ENCODE measurements at places on chromosomes 12 and 14.

- DNase-seq = no peak
Measured at GRCh38 chr14:22976620-22977433, 5.5 kb downstream of the AJUBA start.

DNA sequence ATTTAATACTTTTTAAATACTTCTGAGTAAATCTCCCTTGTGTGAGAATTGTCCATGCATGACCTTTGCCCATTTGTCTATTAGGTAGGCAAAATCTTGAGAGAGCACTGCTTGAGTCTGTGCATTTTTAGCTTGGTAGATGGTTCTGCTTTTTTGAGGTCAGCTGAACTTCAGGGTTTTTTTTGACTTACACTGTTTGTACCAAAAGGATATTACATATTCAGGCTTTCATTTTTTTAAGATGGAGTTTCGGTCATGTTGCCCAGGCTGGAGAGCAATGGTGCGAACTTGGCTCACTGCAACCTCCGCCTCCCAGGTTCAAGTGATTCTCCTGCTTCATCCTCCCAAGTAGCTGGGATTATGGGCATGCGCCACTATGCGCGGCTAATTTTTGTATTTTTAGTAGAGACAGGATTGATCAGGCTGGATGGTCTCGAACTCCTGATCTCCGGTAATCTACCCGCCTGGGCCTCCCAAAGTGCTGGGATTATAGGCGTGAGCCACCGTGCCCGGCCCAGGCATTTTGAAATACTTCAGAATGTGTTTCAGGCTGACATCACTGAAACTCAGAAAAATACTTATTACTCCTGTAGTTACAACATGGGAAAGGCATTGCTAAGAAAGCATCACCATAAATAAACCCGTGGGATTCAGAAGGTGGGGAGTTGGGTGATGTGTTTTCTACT, 11.1 kb downstream of the RASSF3 start:
- DNase-seq = no peak

DNA sequence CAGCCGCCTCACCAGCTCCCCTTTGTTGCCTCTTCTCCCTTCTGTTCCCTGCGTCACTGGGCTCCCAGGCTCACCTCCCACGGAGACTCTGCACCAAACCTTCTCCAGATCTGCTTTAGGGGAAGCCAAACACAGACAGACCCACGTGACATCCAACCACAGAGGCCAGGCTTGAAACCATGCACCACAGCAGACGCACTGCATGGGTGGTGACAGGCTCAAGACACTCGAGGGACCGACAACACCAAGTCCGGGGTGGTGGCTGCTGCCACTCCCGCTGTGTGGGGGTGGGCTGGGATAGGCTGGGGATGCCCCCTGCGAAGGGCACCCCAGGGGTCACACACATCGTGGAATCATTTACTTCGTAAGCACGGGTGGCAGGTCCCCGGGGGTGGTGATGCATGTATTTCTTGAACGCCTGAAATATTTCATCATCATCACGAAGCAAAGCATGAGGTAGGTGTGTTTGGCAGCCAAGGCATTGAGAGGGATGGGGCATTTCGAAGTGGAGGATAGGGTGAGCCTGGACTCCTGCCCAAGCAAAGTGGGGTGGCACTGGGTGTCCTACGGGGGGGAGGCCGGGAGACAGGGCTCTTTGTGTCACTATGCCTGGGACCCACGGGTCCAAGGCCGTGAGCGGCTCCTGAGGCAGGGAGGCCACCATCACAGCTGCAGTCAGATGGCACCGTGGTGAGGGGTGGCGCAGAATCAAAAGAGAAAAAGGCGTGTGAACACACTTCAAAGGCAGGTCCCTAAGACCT, 66.8 kb upstream of the RFLNA start:
- no peak for DNase-seq

DNA sequence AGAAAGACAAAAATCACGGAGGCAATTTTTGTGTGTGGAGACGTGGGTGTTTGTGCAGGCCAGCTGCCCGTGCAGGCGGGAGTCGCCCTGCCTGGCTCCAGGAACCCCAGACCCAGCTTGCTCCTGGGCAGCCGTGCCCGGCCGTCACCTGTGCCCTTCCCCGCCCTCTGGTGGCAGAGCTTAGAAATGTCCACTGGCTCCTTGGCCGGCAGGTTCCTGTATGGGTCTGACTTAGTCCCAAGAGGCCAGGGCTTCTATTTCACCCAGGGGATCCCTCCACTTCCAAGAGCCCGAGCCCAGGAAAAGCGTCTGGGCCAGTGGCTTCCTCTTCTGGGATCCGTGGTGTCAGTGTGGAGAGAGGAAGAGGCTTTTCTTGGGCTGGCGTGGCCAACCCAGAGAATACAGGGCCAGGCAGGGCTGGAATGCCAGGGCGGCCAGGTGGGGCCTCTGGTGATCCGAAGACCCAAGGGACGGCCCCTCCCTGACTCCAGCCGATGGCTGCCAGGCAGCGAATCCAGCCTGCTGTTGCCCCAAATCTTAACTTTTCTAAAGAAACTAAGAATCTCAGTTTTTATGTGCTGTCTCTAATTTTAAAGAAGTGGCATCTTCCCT, 120.9 kb downstream of the TMEM132C start:
- DNase-seq = peak; percentile 6

DNA sequence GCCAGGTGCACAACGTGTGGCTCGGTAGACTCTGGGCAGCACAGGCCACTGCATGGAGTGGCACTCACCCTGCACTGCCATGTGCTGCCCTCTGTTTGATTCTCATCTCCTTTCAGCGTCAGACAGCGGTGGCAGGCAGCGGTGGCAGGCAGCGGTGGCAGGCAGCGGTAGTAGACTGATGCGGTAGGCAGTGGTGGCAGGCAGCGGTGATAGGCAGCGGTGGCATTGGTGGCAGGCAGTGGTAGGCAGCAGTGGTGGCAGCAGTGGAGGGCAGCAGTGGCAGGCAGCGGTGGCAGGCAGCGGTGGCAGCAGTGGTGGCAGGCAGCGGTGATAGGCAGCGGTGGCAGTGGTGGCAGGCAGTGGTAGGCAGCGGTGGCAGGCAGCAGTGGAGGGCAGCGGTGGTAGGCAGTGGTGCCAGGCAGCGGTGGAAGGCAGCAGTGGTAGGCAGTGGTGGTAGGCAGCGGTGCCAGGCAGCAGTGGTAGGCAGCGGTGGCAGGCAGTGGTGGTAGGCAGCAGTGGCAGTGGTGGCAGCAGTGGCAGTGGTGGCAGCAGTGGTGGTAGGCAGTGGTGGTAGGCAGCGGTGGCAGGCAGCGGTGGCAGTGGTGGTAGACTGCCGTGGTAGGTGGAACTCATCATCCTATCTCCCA, 6.0 kb upstream of the MEG3 start:
- no peak for DNase-seq

- peak; percentile 81 for DNase-seq
Measured at GRCh38 chr14:105093431-105094192, 28.4 kb upstream of the GPR132 start.

- DNase-seq = no peak
Measured at GRCh38 chr12:76495556-76495955, 64.0 kb downstream of the OSBPL8 start.

DNA sequence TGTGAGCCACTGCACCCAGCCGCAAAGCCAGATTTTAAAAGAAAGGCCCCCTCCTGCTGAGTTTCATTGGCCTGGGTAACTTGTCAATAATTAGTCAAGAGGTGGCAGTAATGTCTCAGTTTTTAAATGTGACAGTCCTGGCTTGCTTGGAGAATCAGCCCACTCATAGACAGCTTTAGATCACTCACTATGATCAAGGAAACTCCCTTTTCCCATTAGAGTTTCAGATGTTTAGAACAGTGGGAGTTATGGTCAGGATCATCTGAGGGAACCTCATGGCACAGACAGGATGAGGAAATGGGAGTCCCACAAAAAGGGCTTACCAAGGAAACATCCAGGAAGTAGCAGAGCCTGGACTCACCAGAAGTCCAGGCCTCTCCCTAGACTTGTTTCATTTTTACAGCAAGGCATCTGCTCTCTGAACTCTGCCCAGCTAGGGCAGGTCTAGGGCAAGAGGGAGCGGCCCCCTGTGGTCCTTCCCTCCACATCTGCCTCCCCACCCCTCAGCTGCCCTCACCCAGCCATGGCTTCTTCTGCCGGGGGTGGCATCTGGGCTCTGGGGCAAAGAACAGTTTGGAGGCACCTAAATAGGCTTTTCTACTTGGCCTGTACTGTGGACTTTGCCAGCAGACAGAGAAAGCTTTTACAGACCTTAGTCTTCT, 11.2 kb downstream of the BCL2L14 start:
- DNase-seq = no peak

GRCh38 chr12:112875608-112876007, 31.2 kb upstream of the OAS1 start:
- no peak for DNase-seq

DNA sequence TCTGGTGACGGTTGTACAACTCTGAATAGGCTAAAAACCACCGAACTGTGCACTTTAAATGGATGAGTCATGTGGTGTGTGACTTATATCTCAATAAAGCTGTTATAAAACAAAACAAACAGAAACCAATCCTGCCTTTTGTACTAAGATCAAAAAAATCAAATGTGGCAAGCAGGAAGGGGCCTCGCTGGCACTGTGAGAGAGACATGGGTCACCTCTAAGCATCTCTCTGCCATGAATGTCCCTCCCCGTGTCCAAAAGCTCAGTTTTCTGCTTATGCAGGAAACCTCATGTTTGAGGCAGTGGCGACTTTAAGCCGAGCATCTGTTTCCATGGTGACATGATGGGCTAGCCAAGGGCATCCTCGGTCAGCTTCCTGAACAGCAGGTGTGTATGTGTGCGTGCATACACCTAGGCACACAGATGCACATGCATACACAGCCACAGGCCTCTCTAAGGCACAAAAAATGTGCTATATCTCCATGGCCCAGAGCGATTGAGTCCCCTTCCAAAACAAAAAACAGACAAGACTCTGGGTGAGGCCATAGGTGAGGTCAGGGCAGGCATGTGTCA, 44.4 kb downstream of the ARL6IP4 start:
- DNase-seq = no peak

DNA sequence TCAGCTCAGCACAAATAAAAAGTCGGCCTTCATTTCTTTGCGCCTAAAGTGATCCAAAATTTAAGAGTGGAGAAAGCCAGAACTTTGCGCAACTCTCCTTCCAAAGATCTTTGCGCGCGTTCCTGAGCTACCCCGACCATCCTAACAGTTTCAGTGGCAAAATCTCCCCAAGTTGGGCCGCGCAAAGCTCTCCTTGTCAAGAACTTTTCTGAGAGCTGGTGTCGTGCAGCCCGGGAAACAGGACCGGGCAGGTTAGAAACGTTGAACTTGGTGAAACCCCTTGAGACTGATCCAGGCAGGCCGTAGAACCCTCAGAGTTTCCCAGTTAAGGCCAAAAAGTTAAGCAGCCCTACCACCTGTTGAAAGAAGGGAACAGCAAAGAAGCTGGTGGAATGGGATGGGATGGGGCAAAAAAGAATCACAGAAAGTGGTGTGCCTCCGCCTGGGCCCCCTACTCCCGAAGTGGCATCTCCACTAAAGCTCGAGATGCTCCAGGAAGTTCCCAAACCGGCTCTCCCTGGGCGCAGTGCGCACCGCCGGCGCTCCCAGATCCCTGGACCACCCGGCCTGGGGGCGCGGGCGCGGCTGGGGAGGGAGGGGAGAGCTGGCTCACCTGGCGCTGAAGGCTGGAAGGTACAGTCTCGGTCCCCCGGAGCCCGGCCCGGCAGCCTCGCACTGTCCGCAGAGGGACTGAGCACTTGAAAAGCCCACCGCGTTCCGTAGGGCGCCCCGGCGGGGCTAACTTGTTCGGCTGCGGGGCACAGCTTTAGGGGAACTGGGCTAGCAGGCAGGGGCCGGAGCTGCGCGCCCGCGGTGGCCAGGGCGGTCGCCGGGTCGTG, 768 bp downstream of the DBX2 start:
- no peak for DNase-seq

DNA sequence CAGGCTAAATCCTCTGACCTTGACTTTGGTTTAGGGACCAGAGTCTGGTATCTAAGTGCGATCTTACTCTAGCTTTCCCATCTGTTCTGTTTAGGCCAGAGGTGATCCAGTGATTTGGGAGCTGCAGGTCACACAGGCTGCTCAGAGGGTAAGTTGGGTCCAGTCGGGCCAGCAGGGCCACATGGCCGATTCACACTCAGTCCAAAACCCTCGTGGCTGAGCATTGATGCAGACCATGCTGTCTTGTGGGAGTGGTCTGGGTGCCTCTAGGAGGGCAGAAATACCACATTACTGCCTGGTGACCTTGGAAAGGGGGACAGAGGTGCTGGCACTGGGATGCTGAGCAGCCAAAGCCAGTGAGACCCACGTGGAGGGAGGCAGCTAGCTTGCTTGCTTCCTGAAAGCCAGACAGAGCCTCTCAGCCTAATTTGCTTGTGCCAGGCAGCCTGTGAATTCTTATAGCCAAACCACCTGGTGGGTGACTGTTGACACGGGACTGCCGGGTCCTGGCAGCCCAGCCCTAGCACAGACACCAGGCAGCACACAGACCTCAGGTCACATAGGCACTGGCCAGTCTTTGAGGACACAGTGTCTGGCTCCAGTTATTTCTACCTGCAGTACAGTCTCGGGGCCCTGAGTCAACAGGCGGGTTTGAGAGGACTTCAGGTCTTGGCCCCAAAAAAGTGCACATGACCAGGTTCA, 31.7 kb downstream of the ESRRB start:
- no peak for DNase-seq

- DNase-seq = no peak
Measured at GRCh38 chr14:104697892-104698583, 8.6 kb downstream of the INF2 start.

DNA sequence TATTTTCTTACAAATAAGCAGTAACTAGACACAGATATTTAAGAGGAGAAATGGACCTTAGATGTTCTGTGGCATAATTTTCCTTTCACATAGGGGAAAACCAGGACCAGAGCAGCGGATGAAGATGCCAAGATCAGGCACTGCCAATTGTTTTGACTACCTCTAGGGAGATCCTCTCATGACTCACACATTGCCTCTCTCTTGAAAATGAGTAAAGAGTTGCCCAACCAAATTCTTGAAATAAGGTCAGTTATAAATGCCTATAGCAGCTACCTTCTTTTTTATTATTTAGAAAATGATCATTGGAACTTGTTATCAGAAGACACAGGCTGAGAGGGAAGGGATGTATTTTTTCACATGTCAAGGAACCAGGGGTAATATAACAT, 263.4 kb upstream of the PLEKHG7 start:
- no peak for DNase-seq

GRCh38 chr12:89138048-89138852, 214.1 kb downstream of the DUSP6 start:
- DNase-seq = no peak

GRCh38 chr12:72228424-72228823, 43.7 kb upstream of the TRHDE start:
- no peak for DNase-seq

GRCh38 chr12:52383331-52383730, 2.1 kb downstream of the KRT84 start:
- no peak for DNase-seq

GRCh38 chr12:20125276-20125798, 243.0 kb upstream of the PDE3A start:
- no peak for DNase-seq

DNA sequence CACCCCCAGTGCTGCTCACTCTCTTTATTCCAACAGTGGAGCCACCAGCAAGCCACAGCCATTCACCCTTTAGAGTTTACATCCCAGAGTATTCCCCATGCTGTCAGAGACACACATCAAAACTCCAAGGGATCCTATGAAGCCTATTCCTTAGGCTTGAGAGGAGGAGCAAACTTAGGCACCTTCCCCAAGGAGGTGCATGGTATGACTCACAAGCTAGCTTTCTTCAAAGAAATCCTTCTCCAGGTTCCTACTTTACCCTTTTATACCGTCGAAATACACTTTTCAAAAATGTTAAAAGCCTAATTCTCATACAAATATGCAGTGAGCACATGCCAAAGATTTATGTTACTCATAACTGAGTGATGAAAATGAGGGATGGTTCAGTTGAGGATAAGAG, 175.4 kb downstream of the ETNK1 start:
- DNase-seq = no peak
